ENCODE measurements at places on chromosomes 12 and 14.

GRCh38 chr12:78864403-78864869, at the start of gene SYT1:
TSS of gene SYT1 (plus strand) at chr12:78864774.
- peak; percentile 98 for DNase-seq

DNA sequence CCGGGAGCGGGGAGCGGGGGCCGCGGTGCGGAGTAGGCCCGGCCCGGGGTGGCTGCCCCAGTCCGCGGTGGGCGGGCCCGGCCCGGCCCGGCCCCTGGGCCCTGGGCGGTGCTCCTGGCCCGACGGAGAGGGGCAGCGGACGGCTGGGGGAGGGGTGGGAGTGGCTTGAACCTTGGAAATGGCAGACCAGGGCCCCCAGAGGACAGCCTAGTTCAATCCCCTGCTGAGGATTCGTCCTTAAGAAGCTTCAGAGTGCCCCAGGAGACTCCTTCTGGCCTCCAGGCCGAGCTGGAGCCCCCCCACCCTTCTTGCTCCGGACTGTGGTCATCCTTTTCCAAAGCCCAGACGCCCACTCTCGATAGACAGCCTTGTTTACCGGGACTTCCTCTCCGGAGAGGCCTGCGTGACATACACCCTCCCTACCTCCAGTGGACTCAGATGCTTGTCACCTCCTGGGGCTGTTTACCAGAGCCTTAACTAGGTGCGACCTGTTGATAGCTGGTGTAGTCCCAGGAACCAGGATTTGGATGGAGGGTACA, 458 bp downstream of the KHNYN start:
- peak; percentile 26 for DNase-seq

- no peak for DNase-seq
These were observed 216.6 kb upstream of the PWP1 start for GRCh38 chr12:107469011-107469410.

DNA sequence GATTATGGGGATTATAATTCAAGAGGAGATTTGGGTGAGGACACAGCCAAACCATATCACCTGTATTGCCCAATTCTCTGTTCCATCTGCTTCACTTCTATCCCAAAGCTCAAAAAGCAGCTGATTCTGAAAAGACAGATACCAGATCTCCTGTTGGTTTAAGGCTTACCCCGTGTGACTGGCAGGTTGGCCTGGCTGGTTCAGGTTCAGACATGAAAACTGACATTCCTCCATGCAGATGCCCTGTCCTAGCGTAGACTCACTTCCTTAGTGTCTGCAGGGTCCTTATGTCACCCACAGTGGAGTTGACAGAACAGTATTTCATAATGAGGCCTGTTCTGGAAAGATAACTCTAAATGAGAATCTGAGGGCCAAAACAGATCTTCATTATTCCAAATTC, 61.1 kb upstream of the FLRT2 start:
- no peak for DNase-seq

- DNase-seq, result no peak
These were observed 27.4 kb upstream of the PTHLH start for GRCh38 chr12:27999970-28000369.

DNA sequence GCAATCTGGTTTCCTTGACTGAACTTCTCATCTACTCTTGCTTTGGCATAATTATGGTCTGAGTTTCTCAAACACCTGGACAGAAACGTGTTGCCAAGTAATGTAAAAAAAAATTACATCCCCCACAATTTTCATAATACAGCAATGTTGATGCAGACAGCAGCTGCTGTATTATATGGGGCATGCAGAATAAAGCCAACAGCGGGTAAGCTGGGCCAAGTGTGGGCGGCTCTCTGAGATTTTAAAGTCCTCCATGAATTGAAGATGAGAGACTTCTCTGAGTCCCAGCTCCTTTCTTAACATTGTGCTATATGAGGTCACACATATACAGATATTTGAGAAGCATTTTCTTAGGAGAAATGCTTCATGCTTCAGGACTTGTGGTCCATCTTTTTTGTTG, 881.2 kb downstream of the GALC start:
- DNase-seq, result no peak

- no peak for DNase-seq
These were observed 7.6 kb upstream of the KCNA5 start for GRCh38 chr12:5036031-5036430.

- DNase-seq, result no peak
These were observed 113.3 kb downstream of the CALM1 start for GRCh38 chr14:90510159-90510558.

GRCh38 chr12:100554608-100555077, 18.8 kb upstream of the GAS2L3 start:
- peak; percentile 80 for DNase-seq

- no peak for DNase-seq
These were observed 606 bp downstream of the TNFAIP2 start for GRCh38 chr14:103123634-103124500.

DNA sequence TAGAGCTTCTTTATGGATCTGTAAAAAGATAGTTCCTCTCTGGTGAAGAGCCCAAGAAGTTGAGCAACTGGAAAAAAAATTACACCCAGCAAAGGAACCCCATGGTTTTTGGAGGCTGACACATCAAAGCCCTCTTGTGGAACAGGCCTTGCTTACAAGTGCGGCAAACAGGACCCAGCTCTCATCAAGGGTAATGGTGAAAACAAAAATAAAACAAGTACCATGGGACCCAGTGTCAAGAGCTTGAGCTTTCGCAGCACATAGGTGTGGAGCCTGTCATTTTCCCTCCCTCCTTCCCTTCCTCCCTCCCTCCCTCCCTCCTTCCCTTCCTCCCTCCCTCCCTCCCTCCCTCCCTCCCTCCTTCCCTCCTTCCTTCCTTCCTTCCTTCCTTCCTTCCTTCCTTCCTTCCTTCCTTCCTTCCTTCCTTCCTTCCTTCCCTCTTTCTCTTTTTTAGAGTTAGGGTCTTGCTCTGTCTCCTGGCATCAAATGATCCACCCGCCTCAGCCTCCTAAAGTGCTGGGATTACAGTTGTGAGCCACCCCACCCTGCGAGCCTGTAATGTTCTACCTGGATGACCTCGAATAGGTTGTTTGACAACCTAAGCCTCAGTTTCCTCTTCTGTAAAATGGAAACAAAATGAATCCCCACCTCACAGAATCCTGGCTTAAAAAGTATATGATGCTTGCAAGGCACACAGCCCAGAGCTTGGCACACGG, 114.3 kb upstream of the RPH3A start:
- DNase-seq, result peak; percentile 74

DNA sequence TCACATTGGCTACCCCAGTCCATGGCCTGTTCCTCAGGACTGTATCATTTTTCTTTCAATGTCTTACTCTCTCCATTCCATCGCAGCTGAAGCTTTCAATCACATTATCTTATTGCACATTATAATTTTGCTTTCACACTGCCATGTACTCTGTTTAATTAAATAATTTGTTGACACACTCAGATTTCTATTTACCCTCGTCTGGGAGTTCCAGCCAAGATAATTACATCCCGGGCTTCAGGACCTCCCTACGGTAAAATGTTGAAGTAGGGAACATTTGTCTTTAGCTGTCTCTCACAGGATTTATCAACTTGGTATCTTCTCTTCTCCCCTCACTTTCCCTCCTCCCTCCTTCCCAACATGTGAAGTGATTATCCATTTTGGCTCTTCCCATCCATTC, 177.2 kb upstream of the RASSF8 start:
- DNase-seq, result no peak

- no peak for DNase-seq
These were observed 11.8 kb downstream of the RPS6KL1 start for GRCh38 chr14:74911221-74911620.

DNA sequence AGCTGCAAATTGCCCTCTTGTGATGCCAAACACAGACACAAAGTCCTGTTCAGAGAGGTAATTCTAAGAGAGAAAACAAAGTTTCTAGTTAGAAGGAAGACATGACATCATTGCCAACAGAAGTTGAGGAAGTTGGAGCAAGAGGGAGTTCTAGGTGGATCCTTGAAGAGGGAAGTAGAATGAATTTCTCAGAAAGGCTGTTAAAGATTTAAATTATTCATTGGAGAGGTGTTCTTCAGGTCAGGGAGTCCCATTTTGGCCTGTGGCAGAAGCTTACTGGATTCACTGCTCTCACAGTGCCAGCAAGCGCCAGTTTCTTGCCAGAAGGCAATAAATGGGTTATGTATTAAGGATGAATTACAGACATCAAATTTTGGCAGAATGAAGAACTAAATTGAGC, 15.3 kb downstream of the TSFM start:
- no peak for DNase-seq
